Ascending aorta (tissue), 2 donors: ENCODE measurements at places on chromosomes 3 and 15.
A peak's percentile ranks its signal among the peaks of the same experiment; 100 is the strongest.

GRCh38 chr3:48400824-48401433 lies 28.9 kb downstream of the FBXW12 start:
- DNase-seq: peak; percentile 75

- DNase-seq: no peak
Measured at GRCh38 chr3:81823882-81824395, 62.5 kb upstream of the GBE1 start.

- no peak for DNase-seq
Measured at GRCh38 chr3:74415731-74416130, 198.7 kb downstream of the CNTN3 start.

DNA sequence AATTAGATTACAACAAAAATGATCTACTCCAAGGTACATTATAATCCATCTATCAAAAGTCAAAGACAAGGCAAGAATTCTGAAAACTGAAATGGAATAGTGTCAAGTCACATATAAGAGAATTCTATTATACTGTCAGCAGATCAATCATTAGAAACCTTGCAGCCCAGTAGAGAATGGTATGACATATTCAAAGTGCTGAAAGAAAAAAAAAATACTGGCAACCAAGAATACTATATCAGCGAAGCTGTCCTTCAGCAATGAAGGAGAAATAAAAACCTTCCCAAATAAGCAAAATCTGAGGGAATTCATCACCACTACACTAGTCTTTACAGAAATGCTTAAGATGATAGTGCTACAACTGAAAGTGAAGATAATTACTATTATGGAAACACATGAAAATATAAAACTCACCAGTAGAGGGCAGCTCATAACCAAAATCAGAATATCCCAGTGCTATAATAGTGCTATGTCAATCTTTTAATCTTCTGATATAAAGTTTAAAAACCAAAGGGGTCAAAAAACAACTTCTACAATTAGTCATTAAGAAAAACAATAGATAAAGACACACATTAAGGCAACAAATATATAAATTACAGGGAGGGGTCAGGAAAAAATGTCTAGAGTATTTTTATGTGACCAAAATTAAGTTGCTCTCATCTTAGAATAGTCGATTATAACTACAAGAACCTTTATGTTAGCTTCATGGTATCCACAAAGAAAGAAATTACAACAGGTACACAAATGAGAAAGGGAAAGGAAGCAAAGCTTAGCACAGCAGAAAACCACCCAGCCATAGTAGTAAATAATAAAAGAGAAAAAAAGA lies 190.7 kb upstream of the CNTN6 start:
- DNase-seq: no peak

- no peak for DNase-seq
Measured at GRCh38 chr15:33443708-33444107, 132.9 kb downstream of the RYR3 start.

DNA sequence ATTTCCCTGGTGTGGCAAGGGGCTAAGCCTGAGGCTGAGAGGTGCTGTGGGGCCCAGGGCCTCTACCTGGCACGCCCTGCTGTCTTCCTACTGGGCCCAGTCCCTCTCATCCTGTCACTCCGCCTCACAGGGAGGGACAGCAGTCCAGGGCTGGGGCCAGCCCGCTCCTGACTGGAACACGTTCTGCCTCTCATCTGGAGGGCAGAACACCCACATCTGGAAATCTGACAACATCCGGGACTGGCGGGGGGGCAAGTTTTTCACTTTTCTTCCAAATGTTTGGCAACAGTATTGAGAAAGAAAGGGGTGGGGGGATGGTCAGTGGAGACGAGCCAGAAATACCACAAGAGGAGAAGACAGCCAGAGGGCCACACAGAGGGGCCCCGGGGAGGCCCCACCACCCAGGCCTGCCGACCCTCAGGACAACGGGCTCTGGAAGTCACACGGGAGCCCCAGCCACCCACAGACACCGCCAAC lies 1.8 kb upstream of the MYL3 start:
- no peak for DNase-seq

- DNase-seq: no peak
Measured at GRCh38 chr3:12483410-12483809, 870 bp upstream of the TSEN2 start.

- DNase-seq: no peak
Measured at GRCh38 chr3:41900265-41900664, 61.6 kb downstream of the ULK4 start.

DNA sequence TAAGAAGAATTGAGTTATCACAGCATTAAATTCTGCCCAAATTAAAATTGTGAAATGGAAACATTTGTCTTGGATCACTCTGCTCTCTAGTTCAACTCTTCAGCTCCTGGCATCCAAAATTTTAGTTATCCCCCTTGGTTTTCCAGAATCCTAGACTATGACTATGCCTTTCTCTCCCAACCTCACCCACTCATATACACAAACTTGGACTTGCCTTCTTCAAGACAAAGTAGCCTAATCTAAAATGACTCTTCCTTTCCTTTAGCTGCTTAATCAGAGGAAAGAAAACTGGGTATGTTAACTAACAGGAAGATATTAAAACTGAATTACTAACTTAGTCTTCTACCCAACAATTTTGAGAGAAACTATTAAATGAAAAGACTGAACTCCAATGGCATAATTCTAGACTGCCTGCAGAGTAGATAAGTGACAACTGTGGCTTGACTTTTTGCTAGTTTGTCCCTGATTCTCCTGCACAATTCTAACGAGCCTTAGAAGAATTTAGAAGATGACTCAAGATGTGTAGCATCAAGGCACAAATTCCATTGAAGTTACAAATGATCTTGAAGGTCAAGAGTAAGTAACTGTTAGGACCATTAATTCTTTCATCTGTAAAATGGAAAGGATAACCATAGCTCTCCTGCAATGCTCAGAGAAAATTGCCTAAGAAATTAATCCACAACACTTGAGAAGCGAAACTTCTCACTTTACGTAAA lies 5.2 kb upstream of the GOLIM4 start:
- DNase-seq: no peak

DNA sequence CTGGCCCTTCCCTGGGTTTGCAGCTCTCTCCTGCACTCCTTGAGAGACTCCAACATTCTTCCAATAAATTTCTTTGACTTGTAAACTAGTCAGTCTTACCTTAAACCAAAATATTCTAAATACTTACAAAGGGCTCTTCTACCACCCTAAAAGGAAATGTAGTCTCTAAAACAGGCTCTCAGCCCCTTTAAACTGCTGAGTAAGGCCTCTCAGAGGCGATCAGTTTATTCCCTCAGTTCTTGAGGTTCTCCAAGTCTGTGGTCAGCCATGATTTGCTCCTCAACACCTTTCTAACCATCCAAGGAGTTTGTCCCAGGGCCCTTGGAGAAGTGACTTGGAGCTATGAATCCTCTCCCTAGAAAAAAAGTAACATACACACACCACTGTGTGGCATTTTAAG lies 64.8 kb downstream of the WHAMM start:
- no peak for DNase-seq
